ENCODE measurements at places on chromosomes 6 and 20.

DNA sequence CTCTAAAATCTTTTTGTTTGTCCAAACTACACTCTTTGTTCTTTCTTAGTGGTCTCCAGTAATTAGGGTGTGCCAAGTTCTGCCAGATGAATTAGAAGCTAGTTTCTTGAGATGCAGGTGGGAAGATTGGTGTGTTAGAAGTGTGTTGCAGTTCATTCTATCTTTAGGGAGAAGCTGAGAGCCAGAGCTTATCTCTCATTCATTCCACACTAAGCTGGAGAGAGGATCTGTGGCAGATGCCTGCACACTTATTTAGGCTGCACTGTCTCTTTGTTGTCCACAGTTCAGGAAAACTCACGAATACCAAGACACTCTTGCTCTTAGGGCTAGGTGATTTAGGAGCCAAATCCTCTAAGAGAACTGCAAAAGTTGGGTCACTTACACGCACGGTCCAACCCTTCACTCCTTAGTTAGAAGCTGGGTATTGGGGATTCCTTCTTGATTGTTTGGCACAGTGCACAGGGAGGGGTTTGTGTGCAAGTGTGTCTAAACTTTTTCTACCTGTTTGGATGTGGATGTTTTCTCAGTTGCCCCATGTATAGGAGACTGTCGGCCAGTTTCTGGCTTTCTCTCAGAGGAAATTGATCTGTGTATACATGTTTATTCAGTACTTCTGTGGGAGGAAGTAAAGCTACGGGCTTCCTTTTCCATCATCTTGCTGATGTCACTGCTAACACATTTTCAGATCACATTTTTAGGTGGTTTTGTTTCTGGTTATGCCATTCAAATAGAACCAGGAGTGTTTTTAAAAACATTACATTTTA lies 49.5 kb downstream of the SMAP1 start:
- no peak for DNase-seq

DNA sequence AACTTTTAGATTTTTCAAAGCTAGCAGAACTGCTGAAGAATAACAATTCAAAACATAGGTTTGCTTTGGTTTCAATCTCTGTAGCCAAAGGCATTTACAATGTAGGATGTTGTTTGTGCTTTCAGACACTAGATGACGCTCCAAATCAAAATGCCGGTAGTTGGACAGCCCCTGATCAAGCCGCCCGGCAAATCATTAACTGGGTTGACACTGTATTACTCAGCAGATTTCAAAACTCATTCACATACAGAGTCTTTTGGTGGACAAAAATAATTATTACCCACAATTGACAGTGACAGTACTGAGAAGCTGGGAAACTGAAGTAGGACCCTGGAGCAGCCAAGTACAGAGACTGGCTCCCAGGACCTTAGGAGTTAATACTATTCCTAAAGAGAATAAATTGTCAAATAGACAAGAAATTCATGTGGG lies 21.3 kb upstream of the HFE start:
- no peak for DNase-seq

DNA sequence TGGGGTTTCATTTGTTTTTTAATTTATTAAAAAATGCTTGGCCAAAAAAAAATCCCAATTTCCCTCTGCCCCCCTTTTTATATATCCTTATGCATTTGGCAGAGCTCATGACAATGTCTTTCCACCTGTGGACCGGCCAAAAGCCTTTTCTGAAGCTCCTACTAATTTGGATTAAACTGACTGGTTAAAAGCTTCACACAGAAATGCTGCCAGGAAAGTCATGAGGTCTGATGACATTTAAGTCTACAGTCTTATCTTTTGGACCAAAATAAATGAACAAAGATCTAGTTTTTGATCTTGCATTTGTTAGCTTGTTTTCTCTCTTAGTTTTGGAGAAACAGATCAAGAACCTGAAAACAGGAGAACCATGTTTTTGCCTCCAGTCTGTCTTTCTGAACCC lies 66.1 kb downstream of the TRMT11 start:
- no peak for DNase-seq

DNA sequence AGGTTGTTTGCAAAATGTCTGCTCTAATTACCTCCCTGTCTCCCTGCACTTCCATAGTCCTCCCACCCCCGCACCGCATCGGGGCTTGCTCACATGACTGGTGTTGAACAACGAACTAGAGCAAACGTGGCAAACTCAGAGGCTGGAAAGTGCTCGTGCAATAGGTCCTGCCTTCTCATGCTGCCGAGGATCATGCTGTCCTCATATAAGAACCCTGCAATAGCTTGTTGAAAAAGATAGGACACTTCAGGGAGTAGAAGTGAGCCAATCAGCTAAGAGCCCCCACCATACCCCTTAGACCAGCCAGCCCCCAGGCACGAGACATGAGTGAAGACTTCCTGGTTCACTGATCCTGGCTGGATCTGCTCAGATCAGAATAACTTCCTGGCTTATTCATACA lies 219.2 kb downstream of the C6orf118 start:
- DNase-seq: no peak

DNA sequence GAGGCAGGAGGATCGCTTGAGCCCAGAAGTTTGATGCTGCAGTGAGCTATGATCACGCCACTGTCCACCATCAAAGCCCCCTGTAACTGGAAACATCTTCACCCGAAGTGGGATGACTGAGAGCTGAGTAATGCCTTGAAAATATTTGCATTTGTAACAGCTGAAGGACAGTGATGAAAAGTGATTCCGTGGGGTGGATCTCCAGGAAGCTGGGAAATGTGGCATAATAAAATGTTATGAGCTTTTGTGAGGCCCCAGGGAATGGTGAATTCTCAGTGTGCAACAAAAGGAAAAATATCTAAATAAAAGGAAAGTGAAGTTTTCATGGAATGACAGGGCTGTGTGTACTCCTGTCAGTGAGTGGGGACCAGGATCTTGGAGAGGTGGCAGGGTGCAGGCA lies 92.0 kb downstream of the JAG1 start:
- DNase-seq: no peak

GRCh38 chr20:45372241-45372640 lies 5.9 kb downstream of the TP53TG5 start:
- DNase-seq: no peak

DNA sequence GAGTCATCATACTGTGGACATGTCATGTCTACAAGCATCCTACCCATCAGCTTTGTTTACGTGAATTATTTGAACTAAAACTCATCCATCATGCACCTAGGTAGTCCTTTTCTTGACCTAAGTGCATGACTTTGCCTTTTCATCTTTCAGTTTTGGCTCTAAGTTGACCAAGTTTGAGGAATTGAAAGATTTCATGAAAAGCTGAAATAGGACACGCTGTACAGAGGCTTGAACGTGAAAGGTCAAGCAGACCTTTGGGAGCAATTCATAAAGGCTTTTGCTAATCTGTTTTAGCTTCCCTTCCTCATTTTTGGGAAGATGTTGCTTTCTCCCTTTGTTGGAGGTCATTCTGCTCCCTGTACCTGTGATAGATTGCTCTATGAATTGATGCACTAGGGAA lies 55.1 kb upstream of the MLIP start:
- DNase-seq: no peak

- no peak for DNase-seq
Measured at GRCh38 chr20:43563429-43563828, 4.6 kb downstream of the SGK2 start.

DNA sequence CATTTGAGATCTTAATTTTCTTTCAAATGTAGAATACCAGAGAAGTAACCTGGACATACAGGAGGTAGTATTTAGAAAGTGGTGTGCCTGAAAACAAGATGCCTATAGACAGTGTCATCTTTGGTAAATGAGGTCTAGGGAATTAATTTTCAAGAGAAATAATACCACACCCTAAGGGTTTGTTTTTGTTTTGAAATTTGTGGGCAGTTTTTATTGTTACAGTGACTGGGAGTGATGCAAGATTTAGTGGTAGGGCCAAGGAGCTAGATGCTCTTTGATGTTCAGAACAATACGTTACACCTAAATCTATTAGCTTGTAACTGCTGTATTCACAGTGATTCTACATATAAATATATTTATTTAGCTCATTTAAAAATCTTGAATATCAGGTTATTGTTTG lies 856.5 kb upstream of the MAP3K7 start:
- no peak for DNase-seq

DNA sequence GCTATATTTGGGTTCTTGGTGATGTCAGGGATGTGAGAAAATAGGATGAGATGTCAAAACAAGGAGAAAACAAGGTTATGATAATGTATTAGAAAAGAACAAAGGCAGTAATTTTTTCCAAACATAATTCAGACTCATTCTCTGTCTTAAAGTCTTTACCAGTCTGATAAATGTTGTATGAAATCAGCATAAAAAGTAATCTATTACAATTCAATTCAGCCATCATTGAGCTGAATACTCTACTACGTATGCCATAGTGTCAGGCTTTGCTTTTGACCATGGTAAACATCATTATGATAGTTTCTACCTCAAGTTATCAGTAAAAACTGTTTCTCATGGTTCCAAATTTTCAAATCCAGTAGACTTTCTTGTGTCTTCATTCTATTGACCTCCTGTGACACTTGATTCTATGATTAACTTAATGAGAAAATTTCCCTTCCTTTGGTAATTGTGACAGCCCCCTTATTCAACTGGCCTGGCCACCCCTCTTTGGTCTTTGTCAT lies 75.0 kb downstream of the EPHA7 start:
- no peak for DNase-seq

DNA sequence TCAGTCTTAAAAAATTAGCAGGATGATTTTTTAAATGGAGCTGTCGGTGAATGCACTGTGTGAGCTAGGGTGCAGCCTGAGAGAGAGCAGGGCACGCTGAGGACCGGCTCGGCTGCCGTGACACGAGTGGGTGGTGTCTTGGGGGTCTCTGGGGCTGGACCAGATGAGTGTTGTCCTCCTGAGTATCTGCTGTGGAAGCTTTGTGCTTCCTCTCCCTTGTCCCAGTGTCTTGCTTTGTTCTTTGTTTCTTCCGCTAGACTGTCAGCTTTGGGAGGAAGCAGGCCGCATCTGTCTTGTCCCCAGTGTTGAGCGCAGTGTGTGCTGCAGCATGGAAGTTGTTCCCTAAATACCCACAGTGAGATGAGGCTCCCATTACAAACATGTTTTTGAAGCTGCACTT lies 89.4 kb downstream of the RTN4IP1 start:
- DNase-seq: no peak

DNA sequence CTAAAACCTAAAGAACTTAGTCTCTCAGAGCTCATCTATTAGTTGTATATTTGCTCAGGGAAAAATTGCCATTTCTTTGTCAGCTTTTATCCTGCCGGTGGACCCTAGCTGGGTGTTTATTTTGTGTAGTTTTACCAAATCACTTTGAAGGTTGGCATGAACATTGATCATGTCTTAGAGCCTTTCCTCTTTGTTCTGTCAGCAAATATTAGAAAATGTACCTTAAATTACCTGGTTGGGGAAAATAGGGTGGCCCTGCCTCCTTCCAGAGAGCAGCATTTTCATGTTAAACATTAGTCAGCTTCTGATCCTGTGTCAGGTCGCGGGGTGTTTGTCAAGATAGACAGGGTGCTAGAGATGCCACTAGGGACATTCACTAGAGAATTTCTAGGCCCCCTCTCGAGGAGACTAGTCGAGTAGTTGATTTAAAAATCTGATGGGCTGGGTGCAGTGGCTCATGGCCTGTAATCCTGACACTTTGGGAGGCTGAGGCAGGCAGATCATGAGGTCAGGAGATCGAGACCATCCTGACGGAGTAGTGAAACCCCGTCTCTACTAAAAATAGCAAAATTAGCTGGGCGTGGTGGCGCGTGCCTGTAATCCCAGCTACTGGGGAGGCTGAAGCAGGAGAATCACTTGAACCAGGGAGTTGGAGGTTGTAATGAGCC lies 11.2 kb downstream of the RALY start:
- no peak for DNase-seq

GRCh38 chr6:112562301-112563231 lies 215.4 kb downstream of the RFPL4B start:
- no peak for DNase-seq

DNA sequence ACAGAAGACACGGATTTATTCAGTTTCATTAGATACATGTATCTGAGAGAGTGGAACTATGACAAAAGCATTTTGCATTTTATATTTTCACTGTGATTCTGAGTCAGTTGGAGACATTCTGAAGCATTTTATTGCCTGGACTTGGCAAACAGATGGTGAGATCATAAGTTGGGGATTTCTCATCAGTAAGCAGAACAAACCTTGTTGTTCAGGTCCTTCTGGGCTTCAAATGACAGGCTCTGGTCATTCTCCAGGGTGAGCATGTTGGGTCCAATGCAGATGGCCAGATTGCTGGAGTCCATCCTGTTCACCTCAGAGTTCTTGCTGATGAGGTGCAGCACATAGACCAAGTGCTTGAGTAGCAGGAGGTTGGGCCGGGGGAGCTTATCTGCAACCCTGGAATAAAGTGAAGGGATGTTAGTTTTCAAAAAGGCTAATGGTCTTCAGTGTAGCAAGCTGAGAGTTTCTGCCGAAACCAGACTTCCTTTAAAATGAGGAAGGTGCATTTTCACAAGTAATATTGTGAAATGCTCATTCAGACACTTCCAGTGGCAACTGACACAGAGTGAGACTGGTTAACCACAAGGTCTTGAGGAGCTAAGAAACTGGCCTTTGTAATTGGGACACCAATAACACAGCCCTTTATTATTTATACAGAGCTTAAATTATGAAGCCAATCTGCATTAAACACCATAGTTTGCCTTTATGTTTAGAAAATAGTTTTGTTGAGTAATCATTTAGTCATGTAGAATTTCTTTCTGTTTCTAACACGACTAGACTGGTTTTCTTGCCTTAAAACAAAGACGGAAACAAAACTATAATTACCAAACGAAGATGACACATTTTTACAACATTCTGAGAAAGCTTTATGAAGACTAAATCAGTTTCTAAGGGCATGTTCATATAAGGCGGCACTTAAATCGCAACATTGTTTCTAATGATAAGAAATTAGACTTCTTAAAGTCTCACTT lies 5.6 kb downstream of the TAGAP start:
- DNase-seq: no peak

DNA sequence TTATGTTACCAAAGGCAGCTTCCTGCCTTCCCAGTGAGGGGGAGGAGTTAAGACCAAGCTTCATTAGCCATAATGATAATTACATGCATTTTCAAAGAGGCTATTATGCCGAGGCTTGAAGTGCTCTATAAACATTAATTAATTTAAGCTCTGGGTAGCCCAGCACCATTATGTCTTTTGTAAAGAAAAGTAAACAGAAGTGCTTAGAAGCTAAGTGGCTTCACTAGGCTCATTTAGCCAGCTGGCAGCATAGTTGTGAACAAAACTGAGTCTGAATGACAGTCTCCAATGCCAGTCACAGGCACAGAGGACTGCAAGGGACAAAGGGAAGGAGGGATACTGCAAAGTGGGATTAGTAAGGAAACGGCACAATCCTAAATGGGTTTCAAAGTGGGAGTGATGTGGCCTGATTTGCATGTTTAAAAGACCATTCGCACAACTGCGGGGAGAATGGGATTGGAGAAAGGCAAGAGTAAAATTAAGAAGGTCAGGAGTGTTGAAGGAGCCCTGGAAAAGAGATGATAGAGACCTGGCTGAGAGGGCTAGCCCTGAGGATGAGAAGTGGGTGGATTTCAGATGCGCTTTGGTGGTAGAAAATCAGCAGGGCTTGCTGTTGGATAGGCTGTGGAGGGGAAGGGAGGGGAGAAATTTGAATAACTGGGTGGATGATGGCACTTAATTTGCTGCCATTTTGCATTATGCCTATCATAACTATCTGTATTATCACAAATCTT lies 20.1 kb upstream of the ISM1 start:
- no peak for DNase-seq

All from activated T-cell treated with anti-CD3 and anti-CD28 coated beads, Interleukin-2, amount 50 U/mL, for 48 hours (primary cell).